ENCODE measurements at places on chromosomes 7 and 10.

- DNase-seq: no peak
Measured at GRCh38 chr7:28855538-28856217, 102.5 kb downstream of the TRIL start.

GRCh38 chr7:55148571-55148970 lies 129.8 kb downstream of the EGFR start:
- no peak for DNase-seq

DNA sequence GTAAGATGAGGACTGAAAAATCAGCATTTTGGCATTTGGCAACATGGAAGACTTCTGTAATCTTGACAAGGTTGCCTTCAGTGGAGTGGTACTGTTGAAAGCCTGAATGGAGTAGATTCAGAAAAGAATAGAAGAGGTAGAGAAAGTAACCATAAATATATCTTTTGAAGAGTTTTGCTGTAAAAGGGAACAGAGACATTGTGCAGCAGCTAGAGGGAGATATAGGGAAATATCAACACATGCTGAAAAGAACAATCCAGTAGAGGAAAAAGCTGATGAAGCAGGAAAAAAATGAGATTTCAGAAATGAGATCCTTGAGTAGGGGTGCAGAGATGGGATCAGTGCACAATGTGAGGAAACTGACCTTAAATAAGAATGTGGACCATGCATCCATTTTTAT lies 60.0 kb downstream of the RAPGEF5 start:
- DNase-seq: no peak

DNA sequence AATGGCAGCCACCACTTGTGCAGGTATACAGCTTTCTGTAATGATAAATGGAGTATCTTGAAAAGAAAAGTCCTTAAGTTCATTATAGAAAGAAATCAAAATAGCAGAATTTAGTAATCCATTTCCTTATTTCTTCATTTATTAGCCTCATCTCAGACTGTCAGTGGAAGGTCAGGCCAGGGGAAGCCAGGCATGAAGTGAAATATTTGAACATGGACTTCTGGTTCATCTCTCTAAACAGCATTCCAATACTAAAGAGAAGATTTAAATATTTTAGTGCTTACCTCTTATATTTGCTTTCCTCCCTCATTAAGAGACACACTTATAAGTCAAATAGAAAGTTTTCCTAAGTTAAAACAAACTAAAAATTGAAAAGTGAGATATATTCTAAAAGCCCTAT lies 26.8 kb downstream of the TRDMT1 start:
- no peak for DNase-seq

- DNase-seq: no peak
Measured at GRCh38 chr10:42795701-42796100, 13.1 kb downstream of the BMS1 start.

- DNase-seq: no peak
Measured at GRCh38 chr10:78162853-78163252, 129.2 kb downstream of the RPS24 start.

- DNase-seq: no peak
Measured at GRCh38 chr7:138370956-138371355, 89.1 kb upstream of the TRIM24 start.

Data from stimulated activated CD4-positive, alpha-beta T cell treated with anti-CD3 and anti-CD28 coated beads, TNF-alpha, amount 100 ng/mL, for 24 hours (primary cell).